ENCODE measurements at places on chromosomes 4 and X.
A peak's percentile ranks its signal among the peaks of the same experiment; 100 is the strongest.

DNA sequence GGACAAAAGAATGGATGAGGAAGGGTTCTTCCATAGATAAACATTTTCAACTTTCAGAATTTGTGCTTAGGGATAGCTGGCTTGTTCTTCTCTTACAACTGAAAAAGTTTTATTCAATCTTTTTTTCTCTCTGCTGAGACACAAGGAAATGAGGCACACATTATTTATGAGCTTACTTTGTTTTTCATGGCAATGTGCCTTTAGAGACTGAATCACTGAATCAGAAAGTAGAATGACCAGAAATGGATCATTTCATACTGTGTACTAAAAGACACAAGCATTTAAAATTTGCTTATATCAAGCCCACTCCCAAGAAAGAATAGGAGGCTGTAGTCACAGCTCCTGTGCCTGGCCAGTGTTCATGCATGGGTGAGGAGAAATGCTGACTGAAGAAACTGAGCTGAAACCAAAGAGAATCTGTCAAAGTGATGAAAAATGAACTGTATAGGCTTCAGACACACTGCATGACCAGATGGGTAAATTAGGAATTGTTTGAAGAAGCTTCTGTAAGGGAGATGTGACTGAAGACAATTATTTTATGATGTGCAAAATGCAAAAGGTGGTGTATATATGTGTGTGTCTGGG lies 413.8 kb downstream of the RAPGEF2 start:
- no peak for DNase-seq

- no peak for DNase-seq
Measured at GRCh38 chr4:76943790-76944189, 5.8 kb upstream of the SEPTIN11 start.

DNA sequence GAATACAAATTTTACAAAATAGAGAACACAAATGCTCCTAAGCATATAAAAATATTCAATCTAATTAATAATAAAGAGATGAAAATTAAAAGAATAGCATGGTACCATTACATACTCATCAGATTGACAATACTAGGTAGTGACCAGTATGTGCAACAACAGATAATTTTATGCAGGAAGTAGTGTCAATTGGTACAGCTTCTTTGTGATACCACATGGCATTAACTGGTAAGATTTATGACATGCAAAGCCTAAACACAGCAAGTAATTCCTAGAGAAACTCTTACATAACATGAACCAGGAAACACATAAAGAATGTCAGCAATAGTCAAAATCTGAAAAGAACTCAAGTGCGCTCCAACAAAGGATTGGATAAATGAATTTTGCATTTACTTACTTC lies 26.3 kb downstream of the CXCL2 start:
- no peak for DNase-seq

DNA sequence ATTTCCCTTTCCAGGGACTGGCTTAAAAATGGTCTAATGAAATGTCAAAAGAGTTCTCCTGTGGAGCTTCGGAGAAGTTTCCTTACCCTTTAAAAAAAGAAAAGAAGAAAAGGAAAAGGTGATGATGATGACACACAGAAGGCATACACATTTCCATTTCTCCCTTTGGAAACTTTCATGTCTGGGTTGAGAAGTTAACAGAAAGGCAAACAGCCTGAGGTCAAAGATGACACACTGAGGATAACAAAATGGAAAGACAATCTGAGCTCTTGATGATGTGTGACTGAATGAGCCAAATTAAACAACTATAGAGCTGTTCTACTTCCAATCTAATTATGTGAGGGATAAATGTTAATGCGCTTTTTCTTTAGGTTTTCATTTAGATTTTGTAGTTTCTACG lies 32.2 kb downstream of the NFXL1 start:
- DNase-seq: no peak

DNA sequence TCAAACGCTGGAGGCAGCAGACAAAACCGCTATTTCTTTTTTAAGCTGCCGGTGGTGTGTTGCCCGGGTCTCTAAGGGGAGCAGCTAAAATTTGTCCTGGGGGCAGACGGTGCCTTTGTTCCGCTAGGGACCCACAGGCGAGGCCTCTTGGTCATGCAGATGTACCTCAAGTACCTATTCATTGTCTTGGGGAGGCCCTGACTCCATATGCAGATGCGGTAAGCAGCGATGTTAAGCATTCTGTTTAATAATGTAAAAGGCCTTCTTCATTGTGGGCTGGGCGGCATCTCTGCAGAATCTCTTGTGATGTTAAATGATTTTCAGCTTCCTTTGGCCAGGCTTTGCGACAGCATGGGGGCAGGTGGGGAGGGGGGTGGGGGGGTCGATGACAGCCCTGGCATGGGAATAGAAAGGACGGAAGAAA lies 98.9 kb upstream of the PJA1 start:
- no peak for DNase-seq

DNA sequence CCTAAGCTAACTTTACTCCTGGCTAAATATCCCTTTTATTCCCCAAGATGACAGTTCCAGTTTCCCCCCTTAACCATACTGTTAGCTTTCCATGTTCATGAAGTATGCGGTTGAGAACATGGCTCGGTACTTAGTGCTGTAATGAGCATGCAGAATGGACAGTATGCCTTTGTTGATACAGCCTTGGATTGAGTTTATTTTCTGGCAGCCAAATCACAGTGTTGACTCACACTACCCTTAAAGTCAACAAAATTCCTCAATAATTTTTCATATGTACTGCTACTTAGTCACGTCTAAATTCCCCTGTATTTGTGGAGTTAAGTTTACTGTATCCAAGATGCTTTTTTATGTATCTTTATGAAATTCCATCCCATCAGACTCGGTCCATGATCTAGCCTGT lies 1.4 kb upstream of the VEGFC start:
- DNase-seq: no peak

DNA sequence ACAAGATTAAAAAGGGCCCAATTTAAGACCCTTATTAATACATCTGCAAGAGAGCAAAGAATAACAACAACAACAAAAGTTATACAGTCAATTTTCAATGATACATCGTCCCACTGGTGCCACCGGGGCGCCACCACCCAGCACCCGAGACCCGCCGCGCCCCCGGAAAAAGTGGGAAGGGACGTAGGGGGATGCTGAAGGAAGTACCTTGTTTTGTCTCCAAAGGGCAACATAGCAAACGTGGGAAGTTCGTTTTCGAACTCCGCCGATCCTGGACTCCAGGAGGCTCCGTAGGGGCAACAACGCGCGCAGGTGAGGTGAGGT lies 1.7 kb downstream of the PDE5A start:
- DNase-seq: no peak

DNA sequence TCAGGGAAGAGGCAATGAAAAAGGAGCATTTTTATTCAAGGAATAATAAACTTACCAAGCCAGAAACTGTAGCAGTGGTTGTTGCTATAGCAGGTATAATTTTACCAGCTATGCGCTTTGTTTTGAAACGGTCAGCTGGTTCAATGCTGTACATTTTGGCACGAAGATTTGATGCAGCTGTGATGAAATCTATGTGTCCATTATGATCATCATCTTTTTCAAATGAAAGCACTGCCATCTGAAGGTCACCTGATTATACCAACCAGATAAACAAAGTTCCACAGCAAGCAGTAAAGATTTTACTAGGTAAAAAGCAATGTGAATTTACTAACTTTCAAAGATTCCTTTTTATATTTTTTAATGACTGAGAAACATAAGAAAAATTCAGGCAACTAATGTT lies 66.4 kb downstream of the STAP1 start:
- DNase-seq: no peak

- DNase-seq: no peak
Measured at GRCh38 chrX:99172958-99173357, 1237.1 kb downstream of the PCDH19 start.

DNA sequence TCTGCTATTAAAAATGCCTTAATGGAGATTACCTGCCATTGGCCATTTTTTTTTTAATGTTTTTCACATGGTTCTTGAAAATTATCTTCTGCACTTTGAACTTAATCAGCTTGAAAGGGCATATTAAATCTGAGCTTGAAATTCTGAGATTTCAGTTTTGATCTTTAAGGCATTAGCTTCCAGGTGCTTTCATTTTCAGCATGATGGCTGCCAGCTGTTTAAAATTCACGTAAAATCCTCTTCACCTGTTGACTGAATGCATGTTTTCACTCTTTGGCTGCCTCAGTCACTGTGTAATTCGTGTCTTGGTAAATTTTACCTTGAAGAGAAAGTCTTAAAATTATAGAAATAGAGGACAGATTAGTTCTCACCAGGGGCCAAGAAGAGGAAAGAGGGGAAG lies 39.6 kb downstream of the SMAD1 start:
- DNase-seq: no peak

- DNase-seq: no peak
Measured at GRCh38 chrX:65755786-65756185, 88.3 kb downstream of the MSN start.

GRCh38 chr4:119523399-119523798 lies 105.2 kb downstream of the PDE5A start:
- no peak for DNase-seq

GRCh38 chr4:139599594-139600374 lies 43.8 kb upstream of the SETD7 start:
- DNase-seq: no peak

DNA sequence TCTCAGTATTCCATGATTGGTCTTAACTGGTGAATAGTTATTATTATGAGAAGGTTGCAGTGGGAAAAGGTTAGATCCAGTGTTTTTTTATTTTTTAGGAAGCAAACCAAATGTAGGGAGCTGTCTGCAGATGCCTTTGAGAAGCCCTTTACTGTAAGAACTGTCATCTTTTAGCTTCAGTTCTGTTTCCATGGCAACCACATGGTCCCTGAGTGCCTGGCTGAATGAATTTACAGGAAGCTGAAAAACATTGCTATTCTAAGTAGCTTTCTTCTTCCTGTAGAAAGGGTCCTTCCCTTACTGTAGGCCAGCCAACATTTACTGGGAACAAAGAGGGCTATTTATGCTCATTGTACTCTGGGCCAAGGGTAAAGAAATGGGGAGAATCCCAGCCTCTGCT lies 103.3 kb downstream of the DCLK2 start:
- no peak for DNase-seq

DNA sequence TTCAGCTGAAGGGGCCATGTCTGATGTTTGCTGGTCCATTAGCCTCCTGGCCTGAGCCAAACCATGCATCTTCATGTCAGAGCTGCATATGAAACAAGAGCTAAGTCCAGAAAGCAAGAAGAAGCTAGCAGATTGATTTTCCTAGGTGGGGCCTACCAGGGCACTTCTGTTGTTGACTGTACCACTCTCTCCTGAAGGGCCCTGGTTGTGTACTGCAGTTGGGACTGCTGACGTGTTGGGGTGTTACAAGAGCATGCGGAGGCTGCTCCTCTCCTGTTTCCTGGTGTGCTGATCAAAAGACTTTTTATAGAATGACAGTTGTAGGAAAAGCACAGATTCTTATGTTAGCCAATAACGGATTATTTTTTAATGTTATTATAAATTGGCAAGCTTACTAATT lies 145.1 kb downstream of the TBL1X start:
- DNase-seq: no peak

DNA sequence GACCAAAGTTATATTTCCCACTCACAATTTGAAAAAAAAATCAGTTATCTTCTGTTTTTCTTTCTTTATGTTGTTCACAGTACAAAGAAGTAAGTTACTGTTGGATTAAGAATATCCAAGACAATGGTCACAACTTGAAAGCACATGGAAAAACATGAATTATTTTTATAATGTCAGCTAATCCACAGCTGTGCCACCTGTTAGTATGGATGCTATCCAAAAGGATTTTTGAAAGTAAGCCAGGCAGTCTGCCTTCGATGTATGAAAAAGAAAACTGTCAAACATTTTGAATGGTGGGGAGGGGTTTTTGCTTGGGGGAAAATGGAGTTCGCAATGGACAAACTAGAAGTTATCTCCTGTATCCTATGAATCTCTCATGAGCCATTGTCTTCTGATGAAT lies 6.2 kb downstream of the GPM6A start:
- no peak for DNase-seq

DNA sequence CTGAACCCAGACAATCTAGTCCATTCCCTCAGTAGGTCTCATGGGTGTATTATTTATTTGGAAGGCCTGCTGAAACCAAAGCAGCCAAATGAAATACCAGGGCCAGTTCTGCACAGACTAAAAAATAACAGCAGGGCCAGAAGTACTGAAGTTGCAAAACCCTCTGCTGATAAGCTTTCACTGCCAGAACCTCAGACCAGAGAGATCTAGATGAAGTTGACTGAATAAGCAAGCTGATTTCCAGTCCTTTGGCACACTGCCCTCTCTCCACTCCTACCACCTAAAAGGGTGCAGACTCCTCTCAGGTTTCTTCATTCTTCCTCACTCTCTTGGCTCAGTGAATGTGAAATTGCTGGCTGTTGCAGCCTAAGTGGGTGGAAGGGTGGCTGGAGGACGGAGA lies 276.7 kb upstream of the KLF3 start:
- DNase-seq: peak; percentile 60

DNA sequence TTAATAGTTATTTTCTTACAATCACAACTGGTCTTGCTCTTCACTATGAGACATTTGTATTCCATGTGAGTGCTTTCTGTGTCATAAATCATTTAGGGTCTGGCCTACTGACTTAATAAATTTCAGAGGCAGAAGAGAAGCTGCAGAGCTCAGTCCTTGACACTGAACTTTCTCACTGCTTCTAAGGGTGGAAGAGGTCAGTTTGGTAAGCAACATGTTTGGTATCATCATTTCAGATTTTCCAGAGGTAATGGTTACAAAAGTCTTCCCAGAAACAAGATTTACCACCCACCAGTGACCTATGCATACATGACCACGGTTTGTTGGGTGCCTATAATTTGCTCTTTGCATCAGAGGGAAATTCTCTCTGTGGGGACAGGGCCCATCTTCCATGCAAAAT lies 148.6 kb downstream of the NR3C2 start:
- no peak for DNase-seq

DNA sequence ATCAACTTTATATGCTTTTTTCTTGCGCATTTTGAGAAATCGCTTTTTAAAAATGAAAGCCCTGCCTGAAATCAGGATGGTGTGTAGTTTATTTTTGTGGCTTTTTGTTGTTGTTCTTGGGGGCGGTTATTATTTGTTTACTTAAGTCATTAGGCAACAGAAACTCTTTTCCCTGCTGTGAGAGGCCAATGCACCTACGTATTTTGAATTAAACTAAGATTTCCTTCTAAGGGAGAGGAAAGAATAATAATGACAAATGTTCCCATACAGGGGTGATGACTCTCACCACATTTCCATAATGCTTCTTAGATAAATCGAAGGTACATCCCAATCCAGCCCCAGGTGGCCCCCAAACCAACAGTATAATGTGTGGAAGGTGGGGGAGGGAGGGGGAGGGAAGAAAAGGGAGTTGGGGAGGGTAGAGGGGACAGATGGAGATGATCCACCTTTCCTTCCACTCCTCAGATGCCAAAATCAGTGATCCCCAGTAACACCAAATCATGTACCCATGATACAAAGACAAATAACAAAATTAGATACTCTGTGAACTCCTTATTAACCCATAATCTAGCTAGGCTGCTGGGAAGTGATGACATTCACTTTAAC lies 39.6 kb downstream of the ZNF827 start:
- DNase-seq: no peak

- no peak for DNase-seq
Measured at GRCh38 chr4:186689476-186689875, 34.2 kb downstream of the FAT1 start.

DNA sequence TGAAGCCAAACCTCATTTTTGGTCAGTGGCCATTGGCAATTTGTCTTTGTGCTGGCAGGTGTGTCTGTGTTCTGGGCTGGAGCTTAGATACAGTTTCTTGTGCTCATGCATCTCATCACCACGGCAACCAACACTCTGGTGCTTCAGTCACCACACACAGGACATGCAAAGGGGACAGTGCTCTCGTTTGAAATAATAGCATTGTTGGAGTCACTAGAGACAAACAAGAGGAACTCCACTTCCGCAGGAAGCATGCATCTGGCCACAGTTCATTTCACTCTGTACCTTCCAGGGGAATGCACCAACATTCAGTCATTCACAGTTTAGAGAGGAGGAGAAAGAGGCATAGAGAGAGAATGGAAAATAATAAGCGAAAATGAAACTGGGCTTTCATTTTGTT lies 267.4 kb downstream of the ANK2 start:
- no peak for DNase-seq
